ENCODE measurements at places on chromosomes 13 and 19.

DNA sequence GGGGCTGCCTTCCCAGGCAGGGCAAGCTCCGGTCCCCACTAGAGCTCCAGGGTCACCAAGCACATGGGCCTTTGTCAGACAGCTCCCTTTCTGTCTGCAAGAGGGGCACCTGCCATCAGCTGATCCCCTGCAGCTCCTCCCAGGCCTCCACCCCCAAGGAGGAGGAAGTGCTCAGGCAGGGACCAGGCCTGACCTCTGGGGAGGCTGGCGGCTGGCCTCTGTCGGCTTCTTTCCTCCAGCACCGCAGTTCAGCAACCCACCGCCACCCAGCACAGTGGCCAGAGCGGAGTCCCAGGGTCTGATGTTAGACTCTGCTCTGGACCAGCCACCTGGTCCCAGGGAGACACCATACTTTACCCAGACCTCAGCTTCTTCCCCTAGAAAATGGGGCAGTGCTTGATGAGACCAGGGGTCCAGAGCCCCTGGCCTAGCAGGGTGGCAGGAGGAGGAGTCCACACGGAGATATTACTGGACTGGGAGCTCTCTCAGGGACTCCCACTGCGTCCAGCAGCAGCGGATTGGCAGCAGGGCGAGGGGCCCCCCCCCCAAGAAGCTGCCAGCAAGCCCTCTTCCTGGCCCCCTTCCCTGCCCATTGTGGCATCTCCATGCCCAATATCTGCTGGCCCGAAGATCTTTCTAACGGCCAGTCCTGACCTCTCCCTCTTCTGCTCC, 24.1 kb downstream of the NKPD1 start:
- no peak for DNase-seq

DNA sequence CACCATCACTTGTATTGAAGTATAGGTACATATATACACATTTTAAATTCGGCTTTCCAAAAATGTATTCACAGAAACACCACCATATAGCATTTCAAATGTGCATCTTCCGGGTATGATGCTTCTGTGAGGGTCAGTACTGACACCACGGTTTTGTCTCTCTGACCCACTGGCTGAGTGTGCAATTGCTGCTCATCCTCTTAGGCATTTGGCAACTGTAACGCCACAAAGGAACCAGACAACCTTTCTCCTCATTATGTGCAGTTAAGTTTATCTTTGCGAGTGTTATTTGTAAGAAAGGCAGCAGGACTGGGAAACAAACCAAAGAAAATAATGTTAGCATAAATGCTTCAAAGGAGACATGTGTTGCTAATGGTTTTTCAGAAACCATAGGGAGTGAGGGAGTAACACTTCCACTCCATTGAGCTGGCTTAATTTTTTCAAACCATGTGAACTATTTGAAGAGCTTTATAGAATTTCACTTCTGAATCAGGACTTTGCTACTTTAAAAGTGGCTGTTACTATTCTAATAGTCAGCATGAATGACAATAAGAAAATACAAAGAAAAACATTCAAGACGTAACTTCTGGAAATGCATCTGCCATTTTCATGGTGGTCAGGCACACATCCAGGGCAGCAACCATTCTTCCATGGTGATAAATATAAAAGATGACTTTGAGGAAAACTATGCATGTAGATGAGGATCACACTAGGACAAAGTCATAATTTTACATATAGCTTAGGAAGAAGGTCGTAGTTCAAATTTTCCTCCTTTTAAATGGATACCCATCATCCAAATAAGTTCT, 423.3 kb downstream of the MZT1 start:
- DNase-seq, result no peak

DNA sequence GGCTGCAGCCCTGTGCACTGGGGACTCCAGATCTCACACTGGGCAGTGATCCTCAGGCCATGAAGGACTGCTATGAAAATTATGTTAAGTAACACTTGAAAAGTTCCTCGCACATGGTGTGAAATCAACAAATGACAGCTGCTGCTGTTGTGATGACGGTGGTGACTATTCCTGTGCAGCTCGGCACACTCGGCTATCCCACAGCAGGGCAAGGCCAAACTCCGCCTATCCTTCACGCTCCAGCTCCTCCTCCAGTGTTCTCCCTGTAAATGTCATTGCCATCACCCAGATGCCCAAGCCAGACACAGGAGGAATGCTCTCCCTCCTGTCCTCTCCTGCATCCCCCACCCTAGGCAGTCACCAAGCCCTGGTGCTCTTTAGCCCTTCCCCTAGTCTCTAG, 31.3 kb downstream of the GRIK5 start:
- DNase-seq, result no peak

GRCh38 chr19:42469311-42470235, 26.8 kb upstream of the CXCL17 start:
- no peak for DNase-seq

GRCh38 chr19:55635334-55635717, 5.5 kb upstream of the ZNF580 start:
- DNase-seq, result peak; percentile 17

All from CD4-positive, alpha-beta T cell treated with Interleukin-4 for 4 hours (primary cell).